ENCODE measurements at places on chromosomes 1 and 21. TPM values are rescaled to one million over a fixed set of nuclear protein-coding genes. Genes with fewer than 3 reads are reported as not detected.

- peak overlapping the region; percentile 6 for H3K27ac ChIP-seq
- H3K4me1 ChIP-seq, result peaks cover 52% of the 10 kb centered on the region
- H3K27me3 ChIP-seq, result no peaks in the 10 kb centered on the region
- DNase-seq, result no peak
These were observed 42.0 kb downstream of the EEIG2 start for GRCh38 chr1:108601708-108602410.

GRCh38 chr1:47725511-47725991 is 271.6 kb downstream of the TRABD2B start:
- DNase-seq, result no peak
- peak overlapping the region; percentile 51 for H3K4me3 ChIP-seq
- H3K27ac ChIP-seq, result no peak overlapping the region
- H3K36me3 ChIP-seq, result no peaks in the 10 kb centered on the region
- H3K4me1 ChIP-seq, result peaks cover 16% of the 10 kb centered on the region

DNA sequence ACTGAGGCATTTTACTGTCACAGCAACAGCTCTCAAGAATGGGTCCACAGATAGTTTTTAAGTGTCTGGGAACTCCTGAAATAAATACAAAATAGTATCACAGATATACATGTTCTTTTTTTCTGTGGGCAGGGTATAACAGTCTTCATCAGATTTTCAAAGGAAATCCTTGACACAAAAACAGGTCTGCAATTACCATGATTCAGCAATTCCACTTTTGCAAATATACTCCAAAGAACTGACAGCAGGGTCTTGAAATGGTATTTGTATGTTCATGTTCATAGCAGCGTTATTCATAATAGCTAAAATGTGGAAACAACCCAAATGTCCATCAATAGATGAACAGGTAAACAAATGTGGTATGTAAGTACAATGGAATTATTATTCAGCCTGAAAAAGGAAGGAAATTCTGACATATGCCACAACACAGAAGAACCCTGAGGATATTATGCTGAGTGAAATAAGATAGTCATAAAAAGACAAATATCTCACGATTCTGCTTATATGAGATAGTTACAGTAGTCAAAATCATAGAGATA is 85.0 kb downstream of the EPS15 start:
- H3K4me1 ChIP-seq, result peaks cover 24% of the 10 kb centered on the region
- DNase-seq, result no peak
- H3K27ac ChIP-seq, result peak overlapping the region; percentile 64
- peaks cover 48% of the 10 kb centered on the region for H3K36me3 ChIP-seq

GRCh38 chr1:183735069-183735860 is 69.7 kb upstream of the RGL1 start:
- peak overlapping the region; percentile 14 for H3K4me3 ChIP-seq
- no peak for DNase-seq
- no peaks in the 10 kb centered on the region for H3K27me3 ChIP-seq
- no peaks in the 10 kb centered on the region for H3K36me3 ChIP-seq

DNA sequence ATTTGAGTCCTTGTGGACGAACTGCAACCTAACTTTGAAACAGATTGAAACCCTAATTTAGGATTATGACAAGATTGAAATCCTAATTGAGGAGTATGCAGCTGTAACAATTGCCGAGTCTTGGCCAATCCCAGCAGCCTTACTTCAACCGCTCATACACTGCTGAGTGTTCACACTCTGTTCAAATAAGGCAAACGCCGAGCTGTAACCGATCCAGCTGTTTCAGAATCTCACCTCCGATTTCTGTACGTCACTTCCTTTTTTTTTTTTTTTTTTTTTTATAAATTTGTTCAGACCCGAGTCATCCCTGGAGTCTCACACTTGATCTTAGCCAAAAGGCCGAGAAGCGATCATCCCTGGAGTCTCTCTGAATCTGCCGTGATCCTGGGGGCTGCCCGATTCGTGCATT is 22.3 kb upstream of the ATP5PO start:
- H3K4me3 ChIP-seq, result no peak overlapping the region
- no peak for DNase-seq
- H3K27me3 ChIP-seq, result no peaks in the 10 kb centered on the region
- no peaks in the 10 kb centered on the region for H3K36me3 ChIP-seq
- H3K4me1 ChIP-seq, result peaks cover 5% of the 10 kb centered on the region

Gene PRAMEF14
- total RNA-seq, result not detected

DNA sequence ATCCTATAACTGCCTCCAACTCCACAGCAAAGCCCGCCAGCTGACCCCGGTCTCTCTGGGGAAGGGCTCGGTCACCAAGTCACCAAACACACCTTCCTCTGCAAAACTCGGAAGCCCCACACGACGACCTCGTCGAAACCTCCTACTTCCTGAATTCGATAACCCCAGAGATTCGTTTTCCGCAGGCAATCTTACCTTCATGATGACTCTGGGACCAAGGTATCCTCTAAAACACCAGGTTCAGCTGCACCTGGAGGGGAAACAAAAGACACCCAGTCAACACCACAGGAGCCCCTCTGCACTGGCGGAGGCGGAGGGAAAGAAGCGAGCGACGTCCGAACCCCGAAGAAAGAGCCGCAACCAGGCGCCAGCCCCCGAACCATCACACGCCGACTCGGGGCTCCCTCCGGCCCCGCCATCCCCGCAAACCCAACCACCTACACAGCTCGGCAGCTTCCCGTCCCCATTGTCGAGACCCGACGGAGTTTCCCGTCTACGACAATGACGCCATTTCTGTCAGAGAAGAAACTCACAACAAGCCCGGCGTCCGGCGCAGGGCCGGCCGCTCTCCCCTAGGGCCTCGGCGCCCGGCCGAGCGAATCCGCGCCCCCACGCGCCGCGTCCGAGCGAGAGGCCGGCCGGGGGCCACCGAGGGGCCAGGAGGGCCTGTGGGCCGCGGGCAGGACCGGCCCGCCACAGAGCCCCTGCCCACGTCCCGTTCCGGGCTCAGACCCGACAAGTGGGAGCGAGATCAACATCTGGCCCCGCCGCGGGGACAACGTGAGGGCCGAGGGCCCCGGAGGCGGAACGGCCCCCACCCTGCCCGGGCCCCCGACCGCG is 1.0 kb downstream of the ARID4B start:
- H3K27ac ChIP-seq, result peak overlapping the region; percentile 96
- peak overlapping the region; percentile 96 for H3K4me3 ChIP-seq
- H3K36me3 ChIP-seq, result no peaks in the 10 kb centered on the region
- peak; percentile 34 for DNase-seq

Gene FAM43B
- 1.9 TPM for total RNA-seq

- no peak overlapping the region for H3K27ac ChIP-seq
- DNase-seq, result no peak
- H3K27me3 ChIP-seq, result peaks cover 18% of the 10 kb centered on the region
- no peak overlapping the region for H3K4me3 ChIP-seq
These were observed 34.2 kb upstream of the GNPAT start for GRCh38 chr1:231206856-231207255.

Gene CYP4X1
- 2.1 TPM for total RNA-seq

DNA sequence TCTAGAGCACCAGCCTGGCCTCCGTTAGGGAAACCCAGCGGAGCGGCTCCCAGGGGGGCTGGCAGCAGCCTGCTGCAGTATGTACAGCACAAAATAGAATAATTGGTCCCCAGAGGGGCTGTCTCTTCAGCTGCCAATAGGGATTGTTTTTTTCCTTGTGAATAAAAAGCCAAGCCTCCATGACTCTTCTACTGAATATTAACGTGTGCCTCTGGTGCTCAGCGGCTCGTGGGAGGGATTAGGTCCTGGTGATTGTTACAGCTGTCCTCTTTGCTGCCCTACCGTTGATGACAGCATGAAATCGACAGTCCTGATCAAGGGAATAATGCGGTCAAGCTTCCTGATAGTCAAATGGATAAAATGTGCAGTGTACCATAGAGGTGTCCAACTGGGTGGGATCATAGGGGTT is 190.7 kb upstream of the RUNX1 start:
- no peaks in the 10 kb centered on the region for H3K36me3 ChIP-seq
- H3K4me3 ChIP-seq, result peak overlapping the region; percentile 22
- peak; percentile 20 for DNase-seq
- H3K27me3 ChIP-seq, result peaks cover 15% of the 10 kb centered on the region
- H3K4me1 ChIP-seq, result no peaks in the 10 kb centered on the region
- H3K27ac ChIP-seq, result peak overlapping the region; percentile 17

Gene FLG2
- not detected for total RNA-seq

- H3K27ac ChIP-seq, result no peak overlapping the region
- H3K36me3 ChIP-seq, result no peaks in the 10 kb centered on the region
- DNase-seq, result peak; percentile 15
These were observed 223.2 kb downstream of the TNR start for GRCh38 chr1:175520186-175520585.

All from left ventricle myocardium inferior (tissue), 1 donor.